Astrocyte (in vitro differentiated cells and primary cell): ENCODE measurements at places on chromosomes 5 and 9. TPM values are rescaled to one million over a fixed set of nuclear protein-coding genes. Genes with fewer than 3 reads are reported as not detected.
A peak's percentile ranks its signal among the peaks of the same experiment; 100 is the strongest.

Gene SNCAIP
- 0.84 and 1.7 TPM in 2 replicates for total RNA-seq

- DNase-seq = no peak
Measured at GRCh38 chr9:29437526-29437925, 1864.2 kb upstream of the C9orf72 start.

Gene CCNI2
- total RNA-seq = 0.16 and 0.24 TPM in 2 replicates

DNA sequence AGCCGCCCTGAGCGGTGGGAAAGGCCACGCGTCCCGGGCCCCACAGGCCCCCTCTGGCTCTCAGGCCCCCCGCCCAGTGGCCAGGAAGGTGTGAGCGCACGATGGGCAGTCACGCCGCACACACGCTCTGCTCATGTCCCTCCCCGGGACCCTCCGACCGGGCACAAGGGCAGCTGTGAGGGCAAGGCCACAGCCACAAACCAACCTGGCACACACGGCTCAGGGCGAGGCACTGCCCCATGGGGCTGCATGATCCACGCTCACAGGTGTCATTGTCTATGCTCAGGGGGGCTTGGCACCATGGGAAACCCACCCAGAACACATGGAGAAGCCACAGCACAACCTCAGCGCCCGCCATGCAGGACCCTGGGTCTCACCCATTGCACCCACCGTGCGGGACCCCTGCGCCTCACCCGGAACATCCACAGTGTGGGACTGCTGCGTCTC is 51.3 kb downstream of the SLC12A7 start:
- DNase-seq = no peak

DNA sequence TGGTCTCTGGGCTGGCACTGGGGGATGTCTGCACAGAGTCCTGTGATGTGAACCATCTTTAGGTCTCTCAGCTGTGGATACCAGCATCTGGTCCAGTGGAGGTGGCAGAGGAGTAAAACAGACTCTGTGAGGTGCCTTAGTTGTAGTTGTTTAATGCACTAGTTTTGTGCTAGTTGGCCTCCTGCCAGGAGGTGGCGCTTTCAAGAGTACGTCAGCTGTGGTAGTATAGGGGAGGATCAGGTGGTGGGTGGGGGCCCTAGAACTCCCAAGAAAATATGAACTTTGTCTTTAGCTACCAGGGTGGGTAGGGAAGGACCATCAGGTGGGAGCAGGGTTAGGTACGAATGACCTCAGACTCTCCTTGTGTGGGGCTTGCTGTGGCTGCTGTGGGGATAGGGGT is 197.1 kb downstream of the TMC1 start:
- no peak for DNase-seq

- no peak for DNase-seq
Measured at GRCh38 chr9:5835808-5836207, 2.9 kb upstream of the ERMP1 start.

DNA sequence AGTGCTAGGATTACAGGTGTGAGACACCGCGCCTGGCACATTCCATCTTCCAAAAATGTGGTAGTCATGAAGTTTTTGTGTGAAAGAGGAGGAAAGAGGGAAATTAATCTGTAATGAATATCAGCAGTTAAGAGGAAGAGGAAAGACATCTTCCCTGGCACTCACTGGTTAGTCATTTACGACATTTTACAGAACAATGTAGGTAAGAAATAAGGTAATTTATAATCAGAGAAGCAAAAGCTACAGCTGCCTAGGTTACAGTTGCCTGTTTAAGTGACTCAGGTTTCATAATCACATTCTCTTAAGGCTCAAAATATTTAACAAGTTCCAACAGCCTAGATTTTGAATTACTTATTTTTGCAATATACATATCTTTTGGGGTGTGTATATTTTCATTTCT is 26.9 kb downstream of the CNOT6 start:
- no peak for DNase-seq

GRCh38 chr9:124852829-124853531 is at the start of gene WDR38:
Gene WDR38, plus strand, starts transcription at chr9:124853460. Its CDS starts 72 bp downstream, at chr9:124853532.
- DNase-seq = no peak

Gene HTR1A
- total RNA-seq = not detected in 2 replicates

DNA sequence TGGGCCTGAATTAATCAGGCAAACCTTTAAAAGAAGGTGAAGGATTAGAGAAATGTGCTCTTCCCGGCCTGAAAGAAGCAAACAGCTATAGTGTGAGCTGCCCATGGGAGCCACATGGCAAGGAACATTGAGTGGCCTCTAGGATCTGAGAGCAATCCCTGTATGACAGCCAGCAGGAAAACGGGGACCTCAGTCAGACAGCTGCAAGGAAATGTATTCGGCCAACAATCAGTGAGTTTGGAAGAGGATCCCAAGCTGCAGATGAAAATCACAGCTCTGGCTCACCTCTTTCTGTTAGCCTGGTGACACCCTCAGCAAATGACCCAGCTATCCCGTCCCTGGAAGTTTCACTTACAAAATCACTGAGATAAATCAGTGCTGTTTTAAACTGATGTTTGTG is 309.2 kb downstream of the SH3GL2 start:
- no peak for DNase-seq

GRCh38 chr9:94675008-94675881 is 35.9 kb upstream of the FBP1 start:
- peak; percentile 78 for DNase-seq

GRCh38 chr9:134877541-134877940 is 3.1 kb upstream of the FCN2 start:
- no peak for DNase-seq

DNA sequence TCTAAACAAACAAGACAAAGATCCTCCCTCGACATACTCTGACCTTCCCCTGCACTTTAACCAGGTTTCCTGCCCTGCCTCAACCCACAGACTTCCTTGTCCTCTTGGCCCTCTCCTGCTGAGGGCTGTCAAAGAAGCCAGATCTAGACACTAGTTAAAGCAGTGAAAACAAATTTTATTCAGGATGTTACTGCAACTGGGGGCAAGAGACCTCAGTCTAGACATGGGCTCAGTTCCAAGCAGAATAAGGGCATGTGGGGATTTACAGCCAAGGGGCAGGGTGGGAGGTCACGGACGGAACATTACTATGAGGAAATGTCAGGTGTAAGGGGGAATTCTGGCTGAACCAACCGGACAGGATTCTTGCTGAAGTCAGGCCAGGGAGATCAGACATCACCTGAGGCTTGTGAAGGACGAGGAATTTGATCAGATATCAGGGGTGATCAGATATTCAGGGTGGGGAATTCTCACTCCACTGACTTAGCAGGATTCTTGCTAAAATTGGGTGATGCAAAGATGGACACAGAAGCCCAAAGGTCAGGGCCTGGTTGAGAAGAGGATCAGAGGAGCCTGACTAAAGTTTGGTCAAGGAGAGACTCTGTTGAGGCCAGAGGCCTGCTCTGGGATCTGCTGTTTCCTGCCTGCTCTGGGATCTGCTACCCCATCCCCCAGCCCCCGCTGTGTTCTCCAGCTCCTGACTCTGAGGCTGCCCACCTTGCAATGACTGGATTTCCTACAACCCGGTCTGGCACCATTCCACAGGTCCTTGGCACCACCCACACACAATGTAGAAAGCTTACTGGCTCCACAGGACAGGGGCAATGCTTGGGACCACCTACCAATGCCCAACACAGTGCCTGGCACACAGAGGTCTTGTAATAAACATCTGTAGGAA is 21.5 kb downstream of the GABBR2 start:
- DNase-seq = no peak

Gene TMEM174
- total RNA-seq = not detected in 2 replicates

DNA sequence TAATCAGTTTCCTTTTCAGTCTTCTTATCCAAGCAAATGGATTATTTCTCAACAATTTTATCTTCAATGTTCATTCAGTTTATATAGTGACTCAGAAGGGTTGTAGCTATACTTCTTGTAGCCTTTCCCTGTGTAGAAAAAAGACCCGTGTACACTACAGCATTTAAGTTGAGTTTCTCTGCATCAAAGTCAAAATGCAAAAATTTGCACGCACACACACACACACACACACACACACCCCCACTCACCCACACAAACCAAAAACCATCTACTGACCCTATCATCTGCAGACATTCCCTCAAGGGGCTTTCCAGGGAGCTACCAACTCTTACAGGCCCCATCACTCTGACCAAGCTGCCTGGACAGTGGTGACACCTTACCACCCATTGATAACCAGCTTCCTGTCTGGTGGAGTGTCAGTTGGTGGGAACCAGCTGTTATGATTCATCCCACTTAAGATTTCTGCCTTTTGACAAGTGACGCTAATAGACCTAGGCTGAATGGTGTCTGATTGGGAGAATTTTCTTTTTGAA is 12.2 kb upstream of the ELL2 start:
- DNase-seq = peak; percentile 92

GRCh38 chr5:10513501-10514442 is 50.1 kb upstream of the ANKRD33B start:
- peak; percentile 95 for DNase-seq

- peak; percentile 39 for DNase-seq
Measured at GRCh38 chr5:120550358-120550757, 86.3 kb downstream of the PRR16 start.

DNA sequence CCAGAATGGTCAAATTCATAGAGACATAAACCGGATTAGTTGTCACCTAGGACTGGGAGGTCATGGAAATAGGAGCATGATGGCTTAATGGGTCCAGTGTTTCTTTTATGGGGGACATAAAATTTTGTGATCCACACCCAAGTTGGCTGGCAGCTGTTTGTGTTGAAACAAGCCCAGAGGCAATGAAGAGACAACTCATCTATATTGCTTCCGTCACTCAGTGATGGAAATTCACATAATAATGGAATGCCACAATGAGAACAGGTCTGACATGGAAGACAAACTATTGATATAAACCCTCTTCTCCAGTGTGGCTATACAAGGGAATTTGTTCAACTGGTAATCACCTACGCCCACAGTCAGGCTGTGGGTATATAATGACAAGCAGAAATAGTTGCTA is 173.2 kb downstream of the GNA14 start:
- DNase-seq = no peak

DNA sequence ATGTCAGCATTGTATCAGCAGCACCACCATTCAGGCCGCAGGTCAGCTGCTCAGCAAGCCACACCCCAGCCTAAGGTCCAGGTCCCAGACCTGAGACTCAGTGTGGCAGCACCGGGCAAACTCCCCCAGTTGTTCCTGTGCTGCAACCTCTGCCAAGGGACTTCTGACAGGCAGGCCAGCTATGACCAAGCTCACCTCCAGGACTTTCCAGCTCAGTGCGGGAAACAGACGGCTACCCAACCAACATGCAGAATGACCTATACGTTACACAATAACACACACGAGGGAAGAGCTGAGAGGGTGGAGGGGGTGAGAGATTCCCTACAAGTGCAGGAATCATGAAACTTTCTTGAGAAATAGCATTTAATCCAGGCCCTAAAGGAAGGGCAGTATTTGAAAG is 143.7 kb downstream of the FSTL4 start:
- no peak for DNase-seq

Gene CERCAM
- 66.1 and 99.8 TPM in 2 replicates for total RNA-seq

GRCh38 chr9:87336914-87337333 is 160.7 kb upstream of the DAPK1 start:
- peak; percentile 68 for DNase-seq

DNA sequence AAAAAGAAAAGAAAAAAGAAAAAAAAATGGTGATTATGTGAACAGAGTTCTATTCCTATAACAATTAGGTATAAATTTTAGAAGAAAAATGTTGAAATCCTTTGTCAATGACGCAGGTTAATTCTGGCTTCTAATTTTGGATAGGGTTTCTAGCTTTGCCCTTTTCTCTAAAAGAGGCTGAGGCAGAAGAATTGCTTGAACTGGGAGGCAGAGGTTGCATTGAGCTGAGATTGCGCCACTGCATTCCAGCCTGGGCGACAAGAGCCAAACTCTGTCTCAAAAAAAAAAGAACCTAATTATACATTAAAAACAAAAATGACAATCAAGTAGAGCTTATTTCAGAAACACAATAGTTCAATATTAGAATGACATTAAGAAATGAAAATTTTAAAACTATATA is 2.9 kb downstream of the STXBP1 start:
- DNase-seq = no peak

- peak; percentile 89 for DNase-seq
Measured at GRCh38 chr5:154779105-154779504, 23.9 kb downstream of the LARP1 start.

DNA sequence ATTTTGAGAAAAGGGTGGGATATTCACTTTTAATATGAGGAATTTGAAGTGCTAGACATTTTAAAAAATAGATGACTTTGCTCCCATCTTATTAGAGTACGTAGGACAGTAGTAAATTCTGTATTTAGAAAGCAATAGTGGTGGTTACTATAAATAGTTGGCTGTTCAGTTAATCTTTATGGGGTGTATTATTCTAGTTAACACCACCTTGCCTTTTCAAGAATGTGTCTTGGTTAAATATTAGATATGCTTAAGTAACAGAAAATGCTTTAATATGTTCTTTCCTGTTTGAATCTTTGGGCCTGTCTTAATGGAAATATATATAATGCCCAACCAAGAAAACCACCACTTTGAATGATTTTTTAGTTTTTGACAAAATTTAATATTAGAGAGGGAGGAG is 608.7 kb upstream of the FAM174A start:
- no peak for DNase-seq

Gene OGN
- not detected in 2 replicates for total RNA-seq

DNA sequence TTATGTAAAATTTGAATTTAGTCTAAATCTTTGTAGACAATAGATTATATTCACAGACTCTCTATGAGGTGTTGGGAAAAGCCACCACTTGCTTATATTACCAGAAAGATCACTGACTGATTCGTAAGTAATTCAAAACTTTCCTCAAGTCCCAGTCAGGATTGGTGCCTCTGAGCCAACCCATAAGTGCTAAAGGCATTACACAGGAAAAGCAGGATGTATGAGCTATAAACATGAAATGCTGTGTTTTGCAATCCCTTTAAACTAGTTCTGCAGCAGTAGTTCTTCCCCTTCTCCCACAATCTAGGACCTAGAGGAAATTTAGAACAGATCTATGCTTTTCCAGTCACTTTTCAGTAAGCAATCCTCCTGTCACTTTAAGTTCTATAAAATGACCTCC is 48.0 kb downstream of the SHLD3 start:
- DNase-seq = peak; percentile 14

DNA sequence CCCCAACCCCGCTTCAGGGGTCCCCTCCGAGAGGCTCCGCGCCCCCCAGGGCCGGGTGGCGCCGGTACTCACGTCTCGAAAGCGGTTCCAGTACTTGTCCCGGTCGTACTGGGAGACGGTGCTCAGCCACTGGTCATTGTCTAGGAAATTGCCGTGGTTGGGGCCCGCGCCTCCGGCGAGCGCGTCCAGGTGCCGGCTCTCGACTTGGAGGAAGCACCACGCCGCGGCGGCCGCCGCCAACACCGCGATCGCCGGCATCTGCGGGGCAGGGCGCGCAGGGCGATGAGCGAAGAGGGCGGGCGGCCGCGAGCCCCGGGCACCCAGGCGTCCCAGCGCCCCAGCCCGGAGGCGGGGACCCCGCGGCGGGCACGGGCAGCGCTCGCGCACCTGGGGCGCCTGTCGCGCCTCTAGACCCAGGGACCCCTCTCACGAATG is 808 bp downstream of the SPOCK1 start:
- DNase-seq = no peak

GRCh38 chr9:130860458-130861316 is 25.6 kb downstream of the ABL1 start:
- peak; percentile 99 for DNase-seq
